ENCODE measurements at places on chromosomes 5 and 9.
A peak's percentile ranks its signal among the peaks of the same experiment; 100 is the strongest.

DNA sequence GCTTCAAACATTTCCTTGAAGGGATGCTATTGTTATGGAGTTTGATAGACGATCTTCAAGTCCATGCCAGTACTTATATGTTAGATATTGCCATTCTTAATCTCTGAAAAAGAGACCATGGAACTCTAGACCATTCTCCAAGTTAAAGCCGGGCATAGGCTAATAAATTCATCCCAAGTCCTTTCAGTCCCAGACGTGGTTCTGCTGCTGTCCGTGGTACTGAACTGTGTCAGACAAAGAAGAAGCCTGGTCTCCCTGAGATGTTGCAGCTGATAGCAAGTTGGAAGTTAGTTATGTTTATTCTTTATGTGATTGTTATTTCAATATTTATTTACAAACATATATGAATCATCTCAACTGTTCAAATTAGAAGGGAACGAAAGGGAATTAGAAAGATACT, 158.7 kb downstream of the NMUR2 start:
- DNase-seq: no peak

- DNase-seq: no peak
These were observed 1.1 kb upstream of the GNA14 start for GRCh38 chr9:77649109-77649812.

- peak; percentile 69 for DNase-seq
These were observed 4.5 kb upstream of the SET start for GRCh38 chr9:128684325-128685199.

DNA sequence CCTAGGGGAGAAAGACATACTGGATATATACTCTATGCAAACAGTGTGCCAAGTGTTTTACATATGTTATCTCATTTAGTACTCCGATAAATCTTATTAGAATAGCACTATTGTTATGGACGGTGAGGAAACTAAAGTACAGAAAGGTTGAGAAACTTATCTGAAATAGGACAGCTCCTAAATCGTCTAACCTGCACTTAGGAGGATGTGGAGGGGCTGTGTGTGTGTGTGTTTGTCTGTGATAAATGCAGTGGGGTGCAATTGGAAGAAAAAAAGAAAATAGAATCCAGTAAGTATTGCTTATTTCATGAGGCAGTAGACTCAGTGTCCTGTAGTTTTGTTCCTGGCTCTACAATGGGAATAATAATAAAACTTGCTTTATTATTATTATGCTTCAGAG, 106.4 kb upstream of the IL6ST start:
- no peak for DNase-seq

DNA sequence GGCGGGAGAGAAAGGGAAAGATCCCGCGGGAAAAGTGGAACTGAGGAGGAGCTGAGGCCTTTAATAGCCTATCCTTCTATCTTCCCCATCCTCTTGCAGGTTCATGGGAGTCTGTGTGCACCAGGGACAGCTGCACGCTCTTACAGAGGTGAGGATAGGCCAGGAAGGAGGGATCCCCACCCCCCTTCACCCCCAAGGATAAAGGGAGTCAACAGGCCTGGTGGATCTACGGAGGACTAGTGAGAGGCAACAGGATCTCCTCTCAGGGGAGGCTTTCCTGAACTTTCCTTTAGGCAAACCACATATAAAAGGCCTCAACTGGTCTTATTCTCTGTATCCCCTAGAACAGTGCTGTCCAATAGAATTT, 1.1 kb downstream of the TESK1 start:
- DNase-seq: no peak

- no peak for DNase-seq
These were observed 360.0 kb downstream of the GLIS3 start for GRCh38 chr9:3939820-3940219.
